ENCODE measurements at places on chromosomes 6 and 20.
A peak's percentile ranks its signal among the peaks of the same experiment; 100 is the strongest.

GRCh38 chr6:129544892-129545612 is 164.9 kb downstream of the ARHGAP18 start:
- no peak for DNase-seq

DNA sequence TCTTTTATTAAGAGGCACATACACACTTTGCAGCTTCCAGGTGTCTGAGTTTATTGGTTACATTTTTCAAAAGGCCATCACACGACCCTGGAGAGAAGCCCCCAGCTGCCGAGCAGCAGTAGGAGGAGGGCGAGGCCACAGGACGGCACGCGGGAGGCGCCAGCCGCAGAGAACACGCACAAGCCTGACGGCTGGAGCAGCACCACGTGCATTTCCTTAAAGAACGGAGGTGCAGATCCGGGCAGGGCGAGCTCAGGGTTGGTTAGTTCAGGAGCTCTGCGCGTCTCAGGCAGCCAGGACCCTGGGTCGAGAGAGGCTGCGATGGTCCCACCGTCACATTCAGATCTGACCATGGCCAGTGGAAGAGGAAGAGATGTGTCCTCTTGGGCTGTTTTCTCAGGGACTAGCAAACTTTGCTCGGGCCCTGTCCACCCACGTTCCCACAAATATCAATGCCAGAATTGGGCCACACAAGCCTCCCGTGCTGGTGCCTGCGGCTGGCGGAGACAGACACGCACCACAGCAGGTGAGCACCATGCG is 121.4 kb upstream of the AFDN start:
- no peak for DNase-seq

DNA sequence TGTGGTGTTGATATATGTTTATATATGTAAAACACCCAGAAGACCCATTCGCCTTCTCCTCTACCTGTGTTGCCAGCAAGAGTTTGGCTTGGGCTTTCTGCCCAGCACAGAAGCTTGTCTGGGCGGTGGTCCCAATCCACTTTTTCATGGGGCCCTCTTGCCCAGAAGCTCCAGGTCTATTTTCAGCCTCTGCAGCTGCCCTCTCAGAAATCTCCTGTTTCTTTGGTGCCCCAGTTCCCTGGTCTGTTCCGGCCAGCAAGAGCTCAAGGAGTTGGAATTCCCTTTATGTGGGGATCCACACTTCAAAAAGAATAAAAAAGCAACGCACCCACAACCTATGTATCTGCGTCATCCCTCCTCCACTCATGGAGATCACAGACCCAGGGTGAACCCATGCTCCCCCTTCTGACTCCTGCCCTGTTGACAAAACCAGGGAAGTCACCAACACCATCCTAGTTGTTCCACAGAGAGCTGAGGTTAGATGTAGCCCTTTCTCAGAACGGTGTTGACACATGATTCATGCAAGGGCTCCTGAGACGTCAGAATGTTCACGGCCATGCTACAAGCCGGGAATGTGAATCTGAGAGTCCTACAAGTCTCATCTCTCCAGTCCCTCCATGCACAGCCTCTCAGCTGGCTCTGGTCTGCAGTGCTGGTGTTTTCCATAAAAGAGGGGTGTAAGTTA is 156.8 kb upstream of the RIN2 start:
- DNase-seq: no peak

DNA sequence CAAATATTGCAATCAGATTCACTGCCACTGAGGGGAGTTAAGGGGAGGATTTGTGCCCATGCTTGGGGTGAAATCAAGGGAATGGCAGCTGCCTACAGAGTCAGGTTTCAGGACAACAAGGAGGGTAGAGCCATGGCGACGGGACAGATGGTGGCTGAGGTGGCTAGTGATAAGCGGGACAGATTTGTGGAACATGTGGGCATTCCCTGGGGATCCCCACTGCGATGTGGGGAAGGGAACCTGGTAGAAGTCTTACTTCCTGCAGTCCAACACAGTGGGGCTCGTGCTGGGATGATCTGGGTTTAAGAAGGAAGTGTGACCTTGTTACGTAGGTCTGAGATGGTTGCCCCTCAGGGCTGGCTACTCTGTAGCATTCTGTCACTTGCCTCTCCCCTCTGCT is 292.0 kb upstream of the JARID2 start:
- DNase-seq: no peak

- DNase-seq: peak; percentile 59
These were observed 586.3 kb downstream of the HTR1B start for GRCh38 chr6:76876922-76877553.

DNA sequence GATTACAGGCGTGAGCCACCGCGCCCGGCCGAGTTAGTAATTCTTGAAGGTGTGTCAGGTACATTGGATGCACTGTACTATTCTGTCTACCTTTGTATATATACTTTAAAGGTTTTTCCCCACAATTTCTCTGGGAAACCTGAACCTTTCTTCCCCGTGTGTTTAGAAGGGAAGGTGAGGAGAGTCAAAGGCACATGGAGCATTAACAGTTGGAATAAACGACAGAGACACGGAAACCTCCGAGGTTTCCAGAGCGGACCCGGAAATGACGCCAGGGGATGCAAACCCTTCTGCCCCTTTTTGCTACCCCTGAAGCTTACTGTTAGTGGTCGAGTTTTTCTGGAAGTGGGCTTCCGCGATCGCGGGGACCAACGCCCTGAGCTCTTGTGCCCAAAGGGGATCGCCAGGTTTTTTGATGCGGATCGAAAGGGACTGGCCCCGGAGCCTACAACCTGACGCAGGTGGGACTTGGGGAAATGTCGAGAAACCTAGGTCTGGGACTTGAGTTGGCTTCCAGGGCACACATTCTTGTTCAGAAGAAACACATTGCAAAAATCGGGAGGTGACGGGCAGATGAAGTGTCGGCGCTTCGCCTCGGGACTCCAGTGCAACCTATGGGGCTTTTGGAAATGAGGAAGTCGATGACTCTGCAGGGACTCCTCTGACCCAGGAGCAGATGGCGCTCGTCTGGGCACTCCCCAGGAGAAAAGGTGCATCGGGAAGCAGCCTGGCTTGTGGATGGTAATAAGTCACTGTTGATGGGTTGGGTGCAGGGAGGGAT is 218.2 kb downstream of the OR2B2 start:
- DNase-seq: peak; percentile 60

DNA sequence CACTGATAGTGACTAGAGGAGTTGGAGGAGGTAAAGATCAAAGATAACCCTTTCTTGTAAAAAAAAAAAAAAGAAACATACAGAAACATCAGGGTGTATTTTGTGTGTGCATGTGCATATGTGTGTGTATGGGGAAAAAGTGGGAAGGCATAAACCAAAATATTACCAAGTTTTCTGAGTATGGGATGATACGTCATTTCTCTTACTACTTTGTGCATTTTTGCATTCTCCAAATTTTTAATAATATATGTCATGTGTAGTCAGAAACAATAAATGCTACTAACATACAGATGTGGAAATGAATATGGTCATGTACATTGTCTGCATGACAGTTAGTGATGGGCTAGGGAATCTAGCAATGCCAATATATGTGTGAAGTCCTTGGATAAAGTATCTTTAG is 161.1 kb downstream of the SASH1 start:
- DNase-seq: no peak

DNA sequence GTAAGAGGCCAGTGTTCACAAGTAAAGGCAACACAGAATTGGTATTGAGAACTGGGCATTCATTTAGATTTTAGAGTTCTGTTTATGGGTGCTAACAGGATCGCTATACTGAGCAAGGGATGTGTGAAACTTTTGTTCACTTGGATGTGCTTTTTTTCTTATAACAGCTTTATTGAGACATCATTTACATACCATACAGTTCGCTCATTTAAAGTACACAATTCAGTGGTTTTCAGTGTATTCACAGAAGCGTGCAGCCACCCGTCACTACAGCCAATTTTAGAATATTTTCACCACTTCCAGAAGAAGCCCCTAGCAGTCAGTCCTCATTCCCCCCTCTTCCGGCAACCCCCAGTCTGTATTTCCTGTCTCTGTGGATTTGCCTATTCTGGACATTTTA is 48.7 kb downstream of the GFRA4 start:
- DNase-seq: peak; percentile 14

DNA sequence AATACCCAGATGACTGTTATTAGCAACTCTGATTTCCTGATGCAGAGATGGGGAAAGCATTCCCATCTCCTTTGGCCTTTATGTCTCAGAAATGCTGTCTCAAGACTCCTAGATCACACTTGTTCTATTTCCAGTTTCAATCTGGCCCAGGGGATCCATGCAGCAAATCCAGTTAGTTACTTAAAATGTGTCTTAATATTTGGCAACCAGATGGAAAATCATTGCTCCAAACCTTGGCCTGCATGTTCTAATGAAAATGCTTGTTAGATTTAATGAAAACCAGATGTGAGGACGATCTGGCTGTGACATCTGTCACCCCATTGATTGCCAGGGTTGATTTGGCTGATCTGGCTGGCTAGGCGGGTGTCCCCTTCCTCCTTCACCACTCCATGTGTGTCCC is 125.2 kb downstream of the TSHZ2 start:
- DNase-seq: no peak

DNA sequence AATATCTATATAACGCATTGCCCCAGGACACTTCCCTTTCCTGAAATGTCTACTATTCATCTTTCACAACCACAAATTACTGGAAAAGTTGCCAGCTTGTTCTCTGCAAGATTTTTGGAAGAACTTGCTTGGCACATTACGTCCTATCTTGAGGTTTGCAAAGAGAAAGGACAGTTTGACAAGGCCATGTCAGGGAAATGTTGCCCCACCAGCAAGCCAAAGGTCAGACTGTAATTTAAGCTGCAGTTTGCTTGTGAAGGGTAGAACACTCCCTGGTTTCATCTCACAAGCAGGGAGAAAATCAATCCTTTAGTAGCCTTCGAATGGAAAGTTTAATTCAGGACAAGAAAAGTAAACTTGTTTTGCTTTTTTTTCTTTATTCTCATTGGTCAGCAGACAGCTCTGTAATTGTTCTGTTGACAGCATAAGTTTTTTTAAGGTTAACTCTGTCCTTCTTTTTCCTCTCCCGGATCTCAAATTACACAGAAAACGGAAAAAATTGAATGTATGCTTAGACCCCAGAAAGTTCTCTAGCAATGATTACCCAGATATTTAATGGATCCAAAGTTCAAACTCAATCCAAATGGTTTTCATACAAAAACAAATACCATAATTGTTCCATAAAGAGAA is 541.8 kb upstream of the NRSN1 start:
- DNase-seq: no peak

DNA sequence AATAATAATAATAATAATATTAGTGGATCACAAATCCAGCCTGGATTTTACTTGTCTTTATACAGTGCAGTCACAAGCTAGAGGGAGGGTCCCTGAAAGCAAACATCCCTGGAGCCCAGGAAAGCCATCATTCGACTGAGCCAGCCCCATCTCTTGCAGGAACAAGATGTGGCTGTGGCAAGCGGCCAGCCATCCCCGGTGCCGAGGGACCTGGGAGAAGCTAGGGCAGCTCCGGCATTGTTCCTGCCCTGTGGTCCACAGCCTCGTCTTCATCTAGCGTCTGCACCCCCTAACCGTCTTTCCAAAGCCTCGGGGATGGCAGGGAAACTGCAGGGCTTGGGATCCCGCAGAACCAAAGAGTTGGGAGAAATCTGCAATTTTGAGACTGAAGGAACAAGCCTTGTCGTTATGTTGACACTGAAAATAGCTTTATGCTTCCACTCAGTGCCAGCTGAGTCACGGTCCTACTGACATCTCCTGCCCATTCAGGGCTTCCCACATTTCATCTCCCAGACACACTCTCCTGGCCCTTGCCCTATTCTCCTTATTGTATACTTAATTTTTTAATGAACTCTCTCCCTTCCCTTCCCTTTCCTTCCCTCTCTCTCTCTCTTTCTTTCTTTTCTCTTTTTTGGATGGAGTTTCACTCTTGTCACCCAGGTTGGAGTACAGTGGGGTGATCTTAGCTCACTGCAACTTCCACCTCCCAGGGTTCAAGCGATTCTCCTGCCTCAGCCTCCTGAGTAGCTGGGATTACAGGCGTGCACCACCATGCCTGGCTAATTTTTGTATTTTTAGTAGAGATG is 62.5 kb upstream of the ZNFX1 start:
- DNase-seq: no peak

GRCh38 chr6:143612186-143612585 is 65.6 kb upstream of the PHACTR2 start:
- peak; percentile 32 for DNase-seq

DNA sequence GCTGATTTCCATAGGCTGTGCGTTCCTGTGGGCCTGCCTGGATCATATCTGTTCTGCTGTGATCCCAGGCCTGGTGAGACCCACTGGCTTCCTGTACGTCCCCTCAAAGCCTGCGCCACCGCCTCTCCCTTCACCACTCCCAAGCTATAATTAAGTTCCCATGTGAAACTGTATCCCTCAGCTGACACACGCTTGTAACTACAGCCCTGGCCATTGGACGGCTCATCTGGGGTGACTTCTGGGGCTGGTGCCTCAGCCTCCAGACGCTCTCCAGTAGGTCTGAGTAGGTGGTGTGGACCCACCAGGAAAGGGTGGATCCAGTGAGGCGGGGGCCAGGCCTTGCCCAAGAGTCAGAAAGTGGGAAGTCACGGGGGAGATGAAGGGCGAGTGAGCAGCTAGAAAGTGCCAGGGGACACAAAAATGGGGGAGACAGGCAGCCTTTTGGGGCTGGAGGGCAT is 21.0 kb downstream of the PPARD start:
- no peak for DNase-seq

DNA sequence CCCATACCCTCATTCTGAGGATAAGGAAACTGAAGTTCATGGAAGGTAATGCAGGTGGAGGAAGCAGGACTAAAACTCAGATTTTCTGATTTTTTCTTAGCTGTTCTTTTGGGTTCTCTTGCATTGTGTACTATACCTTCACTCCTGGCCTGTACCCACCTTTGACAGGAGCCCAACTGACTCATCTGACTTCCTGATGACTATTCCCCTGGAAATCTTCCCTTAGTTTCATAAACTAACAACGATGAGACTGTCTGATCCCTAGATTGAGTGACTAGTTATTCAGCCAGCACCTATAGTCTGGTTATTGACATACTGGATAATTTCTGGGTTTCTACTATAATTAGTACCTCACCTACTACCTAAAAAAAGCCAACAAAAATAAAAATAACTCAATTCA is 10.1 kb downstream of the CRYBG1 start:
- DNase-seq: peak; percentile 95

GRCh38 chr6:49151461-49151860 is 311.6 kb downstream of the MMUT start:
- no peak for DNase-seq

GRCh38 chr20:45372646-45373352 is 5.3 kb downstream of the TP53TG5 start:
- no peak for DNase-seq

- DNase-seq: no peak
These were observed 75.7 kb downstream of the DACT2 start for GRCh38 chr6:168243812-168244376.

DNA sequence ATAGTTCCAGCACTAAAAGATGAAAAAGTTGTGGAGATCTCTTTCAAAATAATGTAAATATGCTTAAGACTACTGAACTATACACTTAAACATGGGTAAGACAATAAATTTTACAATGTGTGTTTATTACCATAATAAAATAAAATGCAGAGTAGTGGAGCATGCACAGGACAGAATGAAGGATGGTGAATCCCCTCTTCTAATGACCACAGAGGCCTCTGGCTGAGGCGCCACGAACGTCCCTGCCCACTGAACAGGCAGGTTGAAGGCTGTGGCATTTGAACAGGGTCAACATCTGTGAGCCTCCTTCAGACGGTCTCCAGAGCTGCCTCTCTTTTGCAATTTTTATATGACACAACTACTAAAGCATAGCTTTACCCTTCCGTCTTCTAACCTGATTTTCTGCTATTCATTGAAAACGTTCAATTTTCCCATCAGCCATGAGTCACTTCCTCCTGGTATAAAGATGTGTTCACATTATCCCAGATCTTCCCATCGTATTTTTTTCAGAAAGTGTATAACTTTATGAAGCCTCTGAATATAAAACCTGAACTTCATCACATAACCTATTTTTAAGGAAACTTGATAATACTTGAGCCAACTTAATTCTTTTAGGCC is 37.8 kb downstream of the ADGRF4 start:
- peak; percentile 63 for DNase-seq
